NCI-H1105 (cell line): ENCODE measurements at places on chromosomes 5 and 9.

- DNase-seq: no peak
Observed at GRCh38 chr5:83277953-83278352, 193.6 kb upstream of the VCAN start.

- no peak for DNase-seq
Observed at GRCh38 chr9:14863402-14863801, 46.8 kb downstream of the FREM1 start.

- no peak for DNase-seq
Observed at GRCh38 chr5:173302546-173303155, 25.6 kb downstream of the STC2 start.

DNA sequence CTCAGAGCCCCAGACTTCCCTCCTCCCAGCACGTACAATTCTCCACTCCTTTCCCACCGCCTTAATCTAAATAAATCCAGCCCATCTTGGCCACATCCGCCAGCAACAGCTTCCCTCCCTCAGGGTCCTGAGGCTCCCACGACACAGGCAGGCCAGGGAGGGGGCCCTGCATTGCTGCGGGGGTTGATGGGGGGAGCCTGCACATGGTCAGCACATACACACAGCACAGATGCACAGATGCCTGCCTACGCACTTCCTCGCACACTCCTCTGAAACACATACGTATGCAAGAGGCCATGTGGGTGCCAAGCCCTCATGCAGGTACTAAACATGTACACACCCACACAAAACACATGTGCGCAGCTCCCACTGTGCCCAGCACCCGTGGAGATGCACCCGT is 14.8 kb downstream of the PDGFRB start:
- DNase-seq: no peak

- no peak for DNase-seq
Observed at GRCh38 chr5:115192098-115192497, 22.4 kb upstream of the TRIM36 start.

GRCh38 chr5:95035891-95036685 is 248.8 kb downstream of the MCTP1 start:
- DNase-seq: no peak

DNA sequence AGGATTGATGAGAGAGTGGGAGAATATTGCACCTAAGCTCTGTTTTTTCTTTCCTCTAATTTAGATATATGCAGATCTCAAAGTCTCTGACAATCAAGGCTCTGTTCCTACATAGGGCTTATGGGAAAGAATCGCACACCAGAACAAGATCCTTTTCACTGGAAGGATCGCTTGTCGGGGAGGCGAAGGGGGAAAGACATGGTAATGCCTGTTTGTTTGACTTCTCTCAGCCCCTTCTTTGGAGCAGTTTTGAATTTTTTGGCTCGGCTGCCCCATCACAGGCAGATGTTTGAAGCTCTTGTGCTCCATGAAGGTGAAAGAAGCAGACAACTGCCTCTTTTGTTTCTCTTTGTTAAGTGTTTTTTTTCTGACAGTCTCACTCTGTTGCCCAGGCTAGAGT is 599.9 kb upstream of the ZNF608 start:
- DNase-seq: no peak

GRCh38 chr5:176542596-176543427 is 5.6 kb upstream of the RNF44 start:
- DNase-seq: no peak

DNA sequence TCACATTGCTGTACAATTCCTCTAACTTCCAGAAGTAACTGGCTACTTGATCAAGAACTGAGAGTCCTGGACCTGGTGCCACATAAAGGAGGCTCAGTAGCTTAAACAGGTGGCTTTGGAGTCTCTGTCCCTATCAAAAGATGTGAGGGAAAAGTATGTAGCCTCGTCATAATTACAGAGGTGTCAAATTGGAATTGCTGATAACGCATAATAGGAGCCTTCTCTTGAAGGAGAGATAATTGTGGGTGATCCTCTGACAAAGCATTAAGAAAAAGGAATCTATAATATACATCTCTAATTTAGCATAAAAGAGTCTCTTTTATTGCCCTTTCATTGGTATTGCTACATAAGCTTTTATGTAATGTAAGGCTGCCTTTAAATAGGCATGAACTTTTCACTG is 1246.4 kb upstream of the CDH9 start:
- DNase-seq: no peak
